ENCODE measurements at places on chromosomes 13 and 19. TPM values are rescaled to one million over a fixed set of nuclear protein-coding genes. Genes with fewer than 3 reads are reported as not detected.

GRCh38 chr13:74114641-74115040 lies 19.6 kb downstream of the KLF12 start:
- peaks cover 21% of the 10 kb centered on the region for H3K4me1 ChIP-seq
- DNase-seq: no peak
- H3K4me3 ChIP-seq: no peak overlapping the region
- H3K27me3 ChIP-seq: no peaks in the 10 kb centered on the region
- H3K36me3 ChIP-seq: no peaks in the 10 kb centered on the region

DNA sequence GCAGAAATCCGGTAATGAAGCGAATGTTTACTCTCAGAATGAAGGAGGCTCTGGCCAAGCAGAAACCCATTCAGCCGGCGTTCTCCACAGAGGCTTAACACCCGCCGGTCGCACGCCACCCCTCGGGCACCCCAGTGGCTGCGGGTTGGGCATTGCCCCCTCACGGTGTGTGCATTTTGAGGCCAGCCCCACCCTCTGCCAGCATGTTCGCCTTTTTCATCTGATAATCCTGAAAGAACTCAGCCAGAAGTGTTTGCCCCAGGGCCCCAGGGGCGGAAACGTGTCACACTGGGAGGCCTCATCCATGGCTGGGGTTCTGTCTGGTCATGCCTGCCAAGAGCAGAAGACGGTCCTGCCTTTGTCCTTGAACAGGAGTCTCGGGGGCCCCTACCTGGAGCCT lies 34.2 kb downstream of the COMP start:
- H3K27ac ChIP-seq: no peak overlapping the region
- H3K4me1 ChIP-seq: no peaks in the 10 kb centered on the region
- no peaks in the 10 kb centered on the region for H3K27me3 ChIP-seq
- H3K4me3 ChIP-seq: no peak overlapping the region
- DNase-seq: no peak

- H3K27ac ChIP-seq: no peak overlapping the region
- no peaks in the 10 kb centered on the region for H3K36me3 ChIP-seq
- no peak overlapping the region for H3K4me3 ChIP-seq
- H3K4me1 ChIP-seq: no peaks in the 10 kb centered on the region
- no peak for DNase-seq
- no peaks in the 10 kb centered on the region for H3K27me3 ChIP-seq
Observed at GRCh38 chr13:103033999-103034398, 32.2 kb downstream of the SLC10A2 start.

GRCh38 chr19:4295972-4296771 lies 6.0 kb downstream of the TMIGD2 start:
- DNase-seq: no peak
- H3K4me1 ChIP-seq: no peaks in the 10 kb centered on the region
- H3K4me3 ChIP-seq: no peak overlapping the region
- no peak overlapping the region for H3K27ac ChIP-seq
- H3K36me3 ChIP-seq: no peaks in the 10 kb centered on the region

DNA sequence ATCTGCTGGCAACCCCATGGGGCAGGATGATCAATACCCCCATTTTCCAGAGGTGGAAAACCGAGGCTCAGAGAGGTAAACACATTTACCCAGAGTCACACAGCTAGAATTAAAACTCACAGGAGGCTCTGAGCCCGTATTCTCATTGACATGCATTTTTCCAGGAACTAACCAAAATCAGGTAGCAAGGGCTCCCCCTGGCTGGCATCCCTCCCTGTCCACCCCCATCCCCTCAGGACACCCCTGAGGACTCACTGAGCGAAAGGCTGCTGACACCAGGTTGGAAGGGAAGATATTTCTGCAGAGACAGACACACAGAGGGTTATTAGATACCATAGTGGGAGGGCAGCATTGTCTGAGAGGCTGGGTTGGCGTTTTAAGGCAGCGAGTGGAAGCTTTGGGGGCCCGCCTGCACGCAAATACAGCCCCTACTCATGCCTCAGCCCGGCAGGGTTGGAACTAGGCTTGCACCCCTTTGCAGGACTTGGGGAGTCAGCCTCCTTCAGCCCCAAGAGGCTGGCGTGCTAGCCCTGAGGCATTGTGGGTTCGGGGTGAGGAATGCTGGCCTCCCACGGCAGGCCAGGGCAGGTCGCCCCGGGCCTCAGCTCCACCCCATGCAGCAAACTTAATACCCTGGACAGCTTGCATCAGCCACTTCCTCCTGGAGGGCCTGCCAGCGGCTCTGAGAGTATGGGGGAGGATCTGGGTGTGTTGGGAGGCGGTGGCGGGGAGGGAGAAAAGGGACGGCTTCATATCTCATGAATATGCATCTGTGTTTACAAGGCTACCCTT lies 3.9 kb downstream of the SLC1A5 start:
- H3K27ac ChIP-seq: peak overlapping the region; percentile 46
- H3K4me1 ChIP-seq: peaks cover 41% of the 10 kb centered on the region
- H3K36me3 ChIP-seq: peaks cover 33% of the 10 kb centered on the region
- H3K27me3 ChIP-seq: peaks cover 7% of the 10 kb centered on the region
- peak; percentile 78 for DNase-seq

DNA sequence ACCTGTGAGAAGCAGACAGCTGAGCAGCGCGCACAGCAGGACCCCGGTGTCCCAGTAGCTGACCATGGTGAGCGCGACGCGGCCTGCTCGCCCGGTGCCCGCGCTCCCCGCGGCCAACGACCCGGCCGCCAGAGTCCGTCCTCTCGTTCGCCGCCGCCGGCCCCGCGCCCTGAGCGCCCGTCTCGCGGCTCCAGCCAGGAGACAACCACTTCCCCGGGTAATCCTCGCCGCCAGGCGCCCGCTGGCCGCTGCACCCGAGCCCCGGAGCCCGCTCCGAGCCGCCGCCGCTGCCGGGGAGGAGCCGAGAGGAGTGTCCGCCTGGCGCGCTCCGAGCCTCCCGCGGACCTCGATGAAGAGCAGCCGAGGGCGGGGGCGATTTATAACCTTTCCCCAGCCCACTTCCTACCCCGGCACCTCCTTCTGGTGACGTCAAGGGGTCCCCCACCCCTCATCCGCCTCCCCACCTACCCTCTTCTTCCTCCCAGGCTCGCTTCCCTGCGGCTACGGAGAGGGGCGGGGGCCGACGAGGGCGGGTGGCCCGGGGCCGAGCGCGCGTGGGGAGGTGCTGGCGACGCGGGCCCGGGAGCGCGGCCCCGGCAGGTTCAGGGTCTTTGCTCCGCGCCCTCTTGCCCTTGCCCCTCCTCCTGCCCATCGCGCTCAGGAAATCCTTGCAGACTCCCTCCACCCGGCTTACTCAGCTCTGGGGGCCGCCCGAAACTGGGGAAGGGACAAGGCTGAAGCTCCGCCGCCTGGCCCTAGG lies at the start of gene FLT1:
TSS of gene FLT1 (minus strand) at position 351 of the 760 bp plus-strand sequence. CDS start at position 66, 285 bp downstream.
- no peaks in the 10 kb centered on the region for H3K27me3 ChIP-seq
- no peaks in the 10 kb centered on the region for H3K36me3 ChIP-seq
- peak; percentile 89 for DNase-seq
- peak within 1 kb of the TSS; percentile 81 for H3K4me3 ChIP-seq
- peak within 1 kb of the TSS; percentile 95 for H3K27ac ChIP-seq

GRCh38 chr19:41566001-41566400 lies 10.0 kb upstream of the CEACAM21 start:
- no peaks in the 10 kb centered on the region for H3K36me3 ChIP-seq
- peaks cover 78% of the 10 kb centered on the region for H3K27me3 ChIP-seq
- H3K4me1 ChIP-seq: peaks cover 22% of the 10 kb centered on the region
- H3K27ac ChIP-seq: no peak overlapping the region

- H3K27me3 ChIP-seq: no peaks in the 10 kb centered on the region
- peaks cover 18% of the 10 kb centered on the region for H3K4me1 ChIP-seq
- no peak overlapping the region for H3K4me3 ChIP-seq
- no peak overlapping the region for H3K27ac ChIP-seq
Observed at GRCh38 chr13:28434926-28435325, 60.0 kb downstream of the FLT1 start.

DNA sequence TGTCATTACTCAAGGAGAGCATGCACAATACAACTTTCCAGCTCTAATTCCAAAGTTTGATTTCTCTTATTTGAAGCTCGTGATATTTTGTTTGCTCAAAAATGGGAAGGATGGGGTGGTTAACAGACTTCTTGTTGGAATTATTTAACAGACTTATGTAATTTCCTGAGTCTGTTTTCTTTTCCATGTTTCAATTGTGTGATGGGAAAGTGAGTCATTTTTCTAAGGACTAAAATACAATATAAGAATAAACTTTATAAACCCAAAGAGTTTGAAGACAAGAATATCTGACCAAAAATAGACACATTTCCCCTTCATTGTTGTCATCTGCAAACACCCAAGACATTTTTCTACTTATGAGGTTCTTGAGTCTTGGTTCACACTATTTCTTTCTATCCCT lies 211.8 kb upstream of the SLITRK5 start:
- H3K27me3 ChIP-seq: no peaks in the 10 kb centered on the region
- no peaks in the 10 kb centered on the region for H3K4me1 ChIP-seq
- H3K36me3 ChIP-seq: no peaks in the 10 kb centered on the region
- no peak overlapping the region for H3K27ac ChIP-seq
- no peak overlapping the region for H3K4me3 ChIP-seq
- no peak for DNase-seq

GRCh38 chr19:29944390-29945012 lies 2.5 kb downstream of the URI1 start:
- H3K4me1 ChIP-seq: peaks cover 21% of the 10 kb centered on the region
- no peak for DNase-seq
- no peak overlapping the region for H3K4me3 ChIP-seq
- H3K27me3 ChIP-seq: no peaks in the 10 kb centered on the region
- H3K36me3 ChIP-seq: no peaks in the 10 kb centered on the region

DNA sequence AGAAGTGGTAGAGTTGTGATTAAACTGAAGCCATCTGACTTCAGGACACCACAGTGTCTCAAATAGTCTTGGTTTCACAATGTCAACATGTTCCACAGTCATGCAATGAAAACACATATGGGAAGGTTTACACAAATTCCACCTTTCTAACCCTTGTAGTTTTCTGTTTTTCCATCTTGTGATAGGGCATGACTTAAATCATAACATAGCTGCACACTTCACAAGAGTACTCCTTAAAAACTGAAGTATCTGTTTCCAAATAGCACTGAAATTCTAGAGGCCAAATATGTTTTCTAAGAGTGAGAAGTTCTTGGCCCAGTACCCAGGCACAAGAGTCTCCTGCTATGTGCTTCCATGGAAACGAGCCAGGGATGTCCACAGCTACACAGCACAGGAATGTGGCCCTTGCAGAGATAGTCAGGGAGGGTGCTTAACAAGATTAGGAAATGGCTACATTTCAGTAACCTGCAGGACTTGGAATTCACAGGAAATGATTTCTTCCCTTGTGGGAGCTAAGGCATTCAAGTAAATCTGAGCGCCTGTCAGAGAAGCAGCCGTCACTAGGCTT lies 269.1 kb downstream of the NDFIP2 start:
- H3K36me3 ChIP-seq: no peaks in the 10 kb centered on the region
- no peaks in the 10 kb centered on the region for H3K27me3 ChIP-seq
- no peak overlapping the region for H3K27ac ChIP-seq

- no peaks in the 10 kb centered on the region for H3K36me3 ChIP-seq
- no peak overlapping the region for H3K4me3 ChIP-seq
- H3K27ac ChIP-seq: no peak overlapping the region
- no peaks in the 10 kb centered on the region for H3K4me1 ChIP-seq
- no peaks in the 10 kb centered on the region for H3K27me3 ChIP-seq
Observed at GRCh38 chr19:37362733-37363132, 8.2 kb upstream of the ZNF527 start.

- H3K4me1 ChIP-seq: no peaks in the 10 kb centered on the region
- H3K36me3 ChIP-seq: no peaks in the 10 kb centered on the region
- no peak for DNase-seq
- H3K27me3 ChIP-seq: no peaks in the 10 kb centered on the region
- H3K27ac ChIP-seq: no peak overlapping the region
Observed at GRCh38 chr13:70987043-70987442, 878.8 kb upstream of the KLHL1 start.

DNA sequence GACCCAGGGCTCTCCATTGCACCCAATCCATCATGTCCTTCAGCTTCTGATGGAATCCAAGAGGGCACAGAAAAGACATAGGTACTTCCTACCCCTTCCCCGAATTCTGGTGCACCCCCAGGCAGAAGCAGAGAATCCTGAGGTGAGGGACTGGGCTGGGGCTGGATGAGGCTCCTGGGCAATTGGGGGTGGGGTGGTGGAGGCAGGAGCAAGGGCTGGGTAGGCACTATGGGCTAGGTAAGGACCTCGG lies 2.7 kb upstream of the KCNC3 start:
- no peaks in the 10 kb centered on the region for H3K4me1 ChIP-seq
- DNase-seq: no peak
- peak overlapping the region; percentile 52 for H3K4me3 ChIP-seq
- H3K36me3 ChIP-seq: no peaks in the 10 kb centered on the region

DNA sequence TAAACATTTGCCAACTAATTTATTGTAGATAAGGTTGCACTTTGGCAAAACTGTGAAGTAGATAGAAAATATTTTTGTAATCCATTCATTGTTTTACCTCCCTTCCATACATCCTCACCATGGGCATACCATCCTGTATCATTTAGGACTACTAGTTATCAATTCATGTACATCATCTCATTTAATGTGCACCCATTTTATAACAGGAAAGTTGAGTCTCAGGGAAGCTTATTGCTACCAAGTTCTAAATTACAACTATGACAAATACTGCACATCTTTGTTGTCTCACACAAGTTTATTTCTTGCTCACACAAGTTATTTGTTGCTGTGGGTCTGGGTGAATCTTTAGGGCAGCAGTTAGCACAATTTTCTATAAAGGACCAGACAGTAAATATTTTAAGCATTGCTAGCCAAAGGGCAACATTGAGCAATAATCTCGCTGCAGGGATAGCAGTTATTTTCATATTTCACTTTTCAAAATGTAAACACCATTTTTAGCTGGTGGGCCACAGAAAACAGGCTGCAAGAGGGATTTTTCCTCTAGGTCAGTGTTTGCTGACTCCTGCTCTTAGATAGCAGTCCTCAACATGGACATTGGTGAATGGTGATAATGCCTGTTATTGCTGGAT lies 276.5 kb downstream of the GPC6 start:
- H3K27me3 ChIP-seq: no peaks in the 10 kb centered on the region
- H3K27ac ChIP-seq: no peak overlapping the region
- H3K4me1 ChIP-seq: no peaks in the 10 kb centered on the region

GRCh38 chr13:75760131-75761021 lies 124.2 kb downstream of the LMO7 start:
- H3K27ac ChIP-seq: peak overlapping the region; percentile 61
- H3K27me3 ChIP-seq: no peaks in the 10 kb centered on the region
- no peaks in the 10 kb centered on the region for H3K36me3 ChIP-seq
- no peak for DNase-seq

DNA sequence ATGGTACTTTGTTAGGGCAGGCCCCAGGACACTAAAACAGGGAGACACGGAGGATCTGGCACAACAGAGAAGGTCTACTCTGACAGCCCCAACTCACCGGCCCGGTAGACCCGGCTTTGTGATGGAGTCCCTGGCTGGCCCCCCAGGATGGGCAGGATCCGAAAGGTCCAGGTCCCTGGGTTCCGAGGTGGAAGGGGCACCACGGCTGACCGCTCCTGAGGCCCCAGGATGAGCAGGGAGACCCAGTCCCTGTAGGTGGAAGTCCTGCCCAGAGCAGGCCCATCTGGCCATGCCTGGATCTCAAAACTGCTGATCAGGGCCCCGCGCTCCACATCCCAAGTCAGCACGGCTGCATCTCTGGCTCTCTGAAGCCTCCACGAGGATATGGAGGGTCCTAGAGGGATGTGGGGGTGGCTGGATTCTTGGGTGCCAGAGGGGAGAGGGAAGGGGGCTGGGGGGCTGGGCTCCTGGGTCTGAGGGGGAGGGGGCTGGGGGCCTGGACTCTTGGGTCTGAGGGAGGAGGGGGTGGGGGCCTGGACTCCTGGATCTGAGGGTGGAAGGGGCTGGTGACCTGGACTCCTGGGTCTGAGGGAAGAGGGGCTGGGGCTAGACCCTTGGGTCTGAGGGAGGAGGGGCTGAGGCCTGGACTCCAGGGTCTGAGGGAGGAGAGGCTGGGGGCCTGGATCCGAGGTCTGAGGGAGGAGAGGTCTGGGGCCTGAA lies 4.6 kb downstream of the VSIG10L start:
- no peak overlapping the region for H3K4me3 ChIP-seq
- peaks cover 16% of the 10 kb centered on the region for H3K4me1 ChIP-seq
- no peaks in the 10 kb centered on the region for H3K27me3 ChIP-seq
- DNase-seq: no peak

COMP gene
- total RNA-seq: 1.8 TPM

WASF3 gene
- 9.0 TPM for total RNA-seq

ZNF229 gene
- total RNA-seq: 11.1 TPM

LMTK3 gene
- 1.5 TPM for total RNA-seq
